Hematopoietic multipotent progenitor cell treated with erythropoietin and hydrocortisone succinate and interleukin-3 and kit ligand, for 15 days (in vitro differentiated cells): ENCODE measurements at places on chromosomes 4 and X.

DNA sequence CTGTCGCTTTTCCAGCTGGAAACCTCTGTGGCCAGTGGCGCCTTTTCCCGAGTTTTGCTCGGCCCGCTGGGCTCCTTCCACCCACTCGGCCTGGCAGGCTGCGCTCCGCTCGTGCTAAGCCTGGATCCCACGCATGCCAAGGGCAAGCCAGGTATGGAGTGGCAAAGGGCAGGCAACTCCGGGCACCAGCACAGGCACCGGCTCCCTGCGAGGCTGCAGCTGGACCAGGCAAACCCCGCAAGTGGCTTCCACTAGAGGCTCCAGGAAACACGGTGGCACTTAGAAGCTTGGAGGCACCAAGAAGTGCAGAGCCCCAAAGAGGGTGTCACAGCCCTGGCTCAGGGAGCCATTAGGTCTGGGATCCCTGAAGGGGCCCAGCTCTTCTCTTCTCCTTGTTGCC is 59.5 kb downstream of the PPA2 start:
- DNase-seq = no peak

- no peak for DNase-seq
Observed at GRCh38 chr4:11341337-11342043, 87.2 kb downstream of the HS3ST1 start.

GRCh38 chrX:138298268-138298667 is 413.2 kb downstream of the FGF13 start:
- DNase-seq = no peak

- no peak for DNase-seq
Observed at GRCh38 chrX:24169211-24169610, 19.7 kb downstream of the ZFX start.

DNA sequence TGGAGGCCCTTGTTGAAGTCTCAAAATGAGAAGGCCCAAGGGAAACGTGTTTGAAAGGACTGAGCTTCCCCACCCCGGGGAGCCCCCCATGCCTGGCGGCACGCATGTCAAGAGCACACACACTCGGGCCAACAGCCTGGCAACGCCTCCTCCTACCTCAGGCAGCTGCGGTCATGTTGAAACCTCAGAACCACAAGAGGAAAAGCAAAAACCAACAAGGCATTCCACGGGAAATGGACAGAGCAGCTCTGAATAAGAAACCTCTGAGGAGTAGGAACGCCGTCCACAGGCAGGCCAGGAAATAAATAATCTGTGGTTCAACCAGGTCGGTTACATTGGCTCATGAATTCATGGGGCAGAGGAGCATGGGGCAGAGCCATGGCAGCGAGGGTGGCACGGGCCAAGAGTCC is 95.7 kb upstream of the AFAP1 start:
- DNase-seq = no peak

DNA sequence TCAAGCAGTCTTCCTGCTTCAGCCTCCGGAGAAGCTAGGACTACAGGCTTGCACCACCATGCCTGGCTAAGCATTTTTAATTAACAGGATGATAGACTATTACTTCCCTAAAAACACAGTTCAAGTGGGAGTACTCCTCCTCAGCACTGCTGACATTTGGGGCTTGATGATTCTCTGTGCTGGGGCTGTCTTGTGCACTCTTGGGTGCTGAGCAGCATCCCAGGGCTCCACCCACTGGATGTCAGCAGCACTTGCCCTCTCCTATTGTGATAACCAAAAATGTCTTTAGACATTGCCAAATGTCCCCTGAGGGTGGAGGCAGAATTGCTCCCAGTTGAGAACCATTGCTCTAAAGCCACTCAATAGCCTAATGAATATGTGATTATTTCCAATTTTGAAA is 60.4 kb downstream of the CLCN4 start:
- DNase-seq = peak; percentile 12

- no peak for DNase-seq
Observed at GRCh38 chr4:19683426-19683825, 568.3 kb upstream of the SLIT2 start.

GRCh38 chr4:17898553-17899055 is 87.8 kb downstream of the NCAPG start:
- no peak for DNase-seq

- no peak for DNase-seq
Observed at GRCh38 chr4:40316333-40316781, 18.8 kb upstream of the CHRNA9 start.

DNA sequence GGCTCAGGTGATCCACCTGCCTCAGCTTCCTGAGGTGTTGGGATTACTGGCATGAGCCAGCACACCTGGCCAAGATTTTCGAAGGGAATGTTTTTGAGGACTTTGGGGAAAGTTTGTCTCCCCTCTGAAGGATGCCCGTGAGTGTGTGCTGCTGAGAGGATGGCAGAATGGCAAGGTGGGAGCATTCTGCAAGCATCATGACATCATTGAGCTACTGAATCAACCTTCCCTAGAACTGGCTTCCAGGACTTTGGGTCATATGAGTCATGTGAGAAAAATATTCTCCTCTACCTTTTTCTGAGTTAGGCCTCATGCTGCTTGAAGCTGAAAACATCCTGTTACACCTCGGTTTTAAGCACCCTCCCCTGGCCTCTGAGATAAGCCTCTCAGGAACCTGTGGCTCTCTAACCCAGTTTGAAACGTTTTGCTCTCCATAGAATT is 31.0 kb downstream of the TMEM131L start:
- peak; percentile 56 for DNase-seq

DNA sequence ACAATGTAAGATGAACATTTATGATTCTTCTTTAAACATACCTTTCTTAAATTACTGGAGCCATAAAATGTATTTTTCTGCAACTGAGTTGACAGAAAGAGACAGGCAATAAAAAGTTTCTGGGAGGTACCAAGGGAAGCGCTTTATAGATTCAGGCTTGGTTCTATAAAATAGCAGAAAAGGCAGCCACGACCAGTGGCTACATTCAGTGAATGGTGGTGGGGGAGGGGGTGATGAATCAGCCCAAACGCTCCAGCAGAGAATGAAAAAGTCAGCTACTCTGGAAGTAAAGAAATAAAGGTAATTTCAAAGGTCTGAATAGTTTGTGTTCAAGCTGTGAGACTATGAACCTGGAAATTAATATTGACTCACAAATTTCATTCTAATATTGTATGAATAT is 456.1 kb downstream of the KCTD8 start:
- DNase-seq = no peak

- no peak for DNase-seq
Observed at GRCh38 chr4:101972791-101973190, 182.3 kb downstream of the BANK1 start.

DNA sequence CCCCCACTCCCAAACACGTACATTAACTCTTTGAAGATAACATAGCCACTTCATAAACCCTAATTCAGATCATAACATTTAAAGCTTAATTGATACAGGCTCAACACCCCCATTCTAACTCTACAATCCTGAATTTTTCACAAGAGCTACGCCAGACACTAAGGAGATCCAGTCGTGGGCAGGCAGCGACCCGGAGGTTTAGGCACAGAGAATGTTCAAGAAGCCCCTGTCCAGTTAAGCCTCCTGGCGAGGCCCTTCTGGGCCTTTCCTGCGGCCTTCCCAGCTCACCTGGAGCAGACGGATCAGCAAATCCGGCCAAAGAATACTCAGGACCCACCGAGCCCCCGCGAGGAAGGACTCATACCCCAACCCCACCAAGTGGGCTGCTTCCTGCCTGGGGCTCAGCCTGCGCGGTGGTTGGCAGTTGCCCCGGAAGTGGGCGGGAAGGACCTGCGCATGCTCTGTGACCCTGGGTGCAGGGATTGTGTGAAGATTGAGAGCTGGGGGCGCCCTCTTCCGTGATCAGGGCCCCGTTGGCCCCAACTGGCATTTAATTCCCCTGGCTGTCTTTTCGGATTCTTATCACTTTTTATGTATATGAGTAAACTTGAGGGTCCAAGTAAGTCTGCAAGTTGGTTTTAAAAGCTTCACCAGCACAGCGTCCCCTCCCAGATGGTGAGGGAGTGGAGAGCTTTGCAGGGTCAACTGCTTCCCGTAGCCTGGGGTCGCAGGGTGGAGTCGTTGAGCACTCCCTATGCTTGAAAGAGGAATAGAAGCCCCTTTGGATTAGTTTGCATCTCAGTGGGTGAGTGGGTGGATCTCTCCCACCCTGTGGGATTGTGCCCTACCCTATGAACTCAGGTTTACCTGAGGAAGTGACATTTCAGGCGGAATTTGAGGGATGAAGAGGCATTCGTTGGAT is at the start of gene TRIM61:
Gene TRIM61 (minus strand): TSS at position 415 of the 922 bp plus-strand sequence. CDS start 7,655 bp downstream, outside the sequence.
- DNase-seq = no peak

GRCh38 chr4:53713296-53713695 is 122.0 kb upstream of the LNX1 start:
- DNase-seq = no peak

- no peak for DNase-seq
Observed at GRCh38 chr4:110620691-110621327, 2.1 kb downstream of the PITX2 start.

DNA sequence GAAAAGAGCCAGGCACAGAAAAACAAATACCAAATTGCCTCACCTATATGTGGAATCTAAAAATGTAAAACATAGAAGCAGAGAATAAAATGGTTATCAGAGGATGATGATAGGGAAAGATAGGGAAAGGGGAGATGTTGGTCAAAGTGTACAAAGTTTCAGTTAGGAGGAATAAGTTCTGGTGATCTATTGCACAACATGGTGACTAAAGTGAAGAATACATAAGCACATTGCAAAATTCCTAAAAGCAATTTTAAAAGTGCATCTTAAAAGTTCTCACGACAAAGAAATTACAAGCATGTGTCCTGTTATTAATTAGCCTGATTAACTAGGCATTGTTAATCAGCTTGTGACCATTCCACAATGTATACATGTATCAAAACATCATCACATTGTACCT is 136.0 kb downstream of the GABRG1 start:
- DNase-seq = no peak

DNA sequence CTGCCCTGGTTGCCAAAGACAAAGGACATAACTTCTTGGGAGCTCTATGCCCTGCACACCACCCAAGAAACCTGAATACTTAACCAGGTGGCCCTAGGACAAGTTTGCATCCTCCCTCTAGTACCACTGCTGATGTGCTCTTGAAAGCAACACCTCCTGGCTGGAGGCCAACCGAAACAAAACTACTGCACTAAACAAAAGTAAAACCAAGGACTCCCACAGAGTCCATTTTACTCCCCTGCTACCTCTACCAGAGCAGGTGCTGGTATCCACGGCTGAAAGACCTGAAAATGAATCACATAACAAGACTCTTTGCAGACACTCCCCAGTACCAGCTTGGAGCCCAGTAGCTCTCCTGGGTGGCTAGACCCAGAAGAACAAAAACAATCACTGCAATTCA is 941.8 kb downstream of the RAPGEF2 start:
- DNase-seq = no peak

- DNase-seq = no peak
Observed at GRCh38 chr4:163380703-163381102, 37.0 kb downstream of the NPY5R start.

DNA sequence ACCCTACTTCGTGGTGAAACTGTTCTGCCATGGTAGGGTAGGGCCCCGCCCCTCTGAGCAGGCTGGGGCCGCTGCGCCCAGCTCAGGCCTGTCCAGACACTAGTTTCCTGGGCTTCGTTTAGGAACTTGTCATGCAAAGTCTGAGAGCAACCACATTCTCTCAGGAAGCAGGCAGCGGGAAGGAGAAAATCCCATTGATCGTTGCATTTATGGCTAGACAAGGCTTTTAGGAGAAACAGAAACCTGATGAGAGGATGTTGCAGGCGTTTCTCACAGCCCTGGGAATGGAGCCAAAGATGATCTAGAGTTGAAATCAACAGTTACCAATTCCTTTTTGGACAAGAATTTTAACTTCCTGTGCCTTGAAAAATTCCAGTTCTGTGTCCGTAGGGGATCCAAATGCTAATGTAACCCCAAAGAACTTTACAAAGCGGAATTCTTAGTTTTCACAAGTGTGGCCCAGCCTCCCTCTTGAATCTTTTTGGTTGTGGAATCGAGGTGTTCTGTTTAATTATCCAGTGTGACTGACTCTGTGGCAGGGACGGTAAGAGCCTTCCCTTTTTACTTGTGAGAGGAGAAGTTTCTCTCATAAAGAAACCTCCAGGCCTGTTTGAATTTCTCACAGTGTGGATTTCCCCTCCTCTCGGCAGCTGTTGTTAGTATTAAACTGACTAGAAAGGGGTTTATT is 4.5 kb upstream of the CXCL9 start:
- no peak for DNase-seq

DNA sequence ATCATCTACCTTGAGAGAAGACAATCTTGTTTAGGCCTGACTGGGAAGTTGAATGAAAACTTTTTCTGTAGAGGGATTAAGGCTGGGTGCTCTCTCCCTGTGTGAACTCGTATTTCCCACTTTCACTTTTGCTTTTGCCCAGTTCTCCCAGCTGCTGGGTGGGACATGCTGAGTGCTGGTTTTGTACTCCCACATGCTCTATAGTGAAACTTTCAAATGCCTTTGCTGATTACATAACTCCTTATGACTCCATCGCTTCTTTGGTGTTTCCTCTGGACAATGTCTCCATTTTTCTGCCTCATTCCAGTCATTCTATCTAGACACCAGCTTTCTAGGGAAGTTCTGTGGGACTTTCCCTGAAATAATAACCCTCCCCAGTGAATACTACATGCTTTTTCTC is 100.5 kb downstream of the CLNK start:
- no peak for DNase-seq

GRCh38 chr4:170497112-170497511 is 407.4 kb upstream of the AADAT start:
- DNase-seq = no peak

- no peak for DNase-seq
Observed at GRCh38 chrX:258291-259040, 22.7 kb upstream of the PLCXD1 start.

- DNase-seq = no peak
Observed at GRCh38 chr4:46386570-46386969, 3.4 kb downstream of the GABRA2 start.

DNA sequence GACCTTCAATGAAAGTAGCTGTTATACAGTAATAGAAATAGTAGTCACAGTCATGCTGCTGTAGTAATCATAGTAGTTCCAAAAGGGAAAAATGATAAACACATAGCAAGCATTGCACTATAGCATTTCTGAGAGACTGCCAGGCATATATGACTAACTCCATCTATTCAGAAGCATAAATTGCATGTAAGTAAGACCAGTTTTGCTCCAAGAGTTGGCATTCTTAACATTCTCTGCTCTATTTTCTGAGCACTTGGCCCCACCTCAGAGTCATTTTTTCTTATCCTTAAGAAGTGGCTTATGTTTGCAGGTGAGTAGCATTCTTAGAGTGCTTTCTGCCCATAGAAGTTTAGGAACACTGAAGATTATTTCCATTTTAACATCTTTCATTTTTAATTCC is 490.3 kb upstream of the TECRL start:
- no peak for DNase-seq

DNA sequence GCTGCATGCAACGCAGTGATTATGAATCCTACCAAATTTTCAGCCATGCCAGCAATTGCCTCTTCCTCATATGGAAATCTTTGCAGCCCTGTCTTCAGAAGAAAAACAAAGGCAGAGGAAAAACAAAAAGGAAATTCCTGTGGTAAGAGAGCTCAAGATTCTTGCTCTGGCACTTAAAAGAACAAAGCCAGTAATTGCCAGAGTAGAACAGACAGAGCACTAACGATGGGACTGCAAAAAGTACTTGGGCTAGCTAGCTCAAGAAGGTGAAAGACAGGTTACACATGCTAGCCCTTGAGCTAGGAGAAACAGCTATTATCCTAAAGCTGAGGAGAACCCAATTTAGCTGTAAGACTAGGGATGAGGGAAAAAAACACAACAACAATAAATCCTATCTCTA is 582.3 kb downstream of the KCNIP4 start:
- no peak for DNase-seq
